ENCODE measurements at places on chromosomes 12 and 14. TPM values are rescaled to one million over a fixed set of nuclear protein-coding genes. Genes with fewer than 3 reads are reported as not detected.

TAS2R43 gene
- polyA plus RNA-seq, result 0.30 TPM

GRIP1 gene
- 23.9 TPM for polyA plus RNA-seq

SDR39U1 gene
- 78.3 TPM for polyA plus RNA-seq

RNASE2 gene
- polyA plus RNA-seq, result 2.5 TPM

CDCA3 gene
- polyA plus RNA-seq, result 29.7 TPM

GUCY2C gene
- 0.60 TPM for polyA plus RNA-seq

SAMD15 gene
- 8.0 TPM for polyA plus RNA-seq

STYK1 gene
- polyA plus RNA-seq, result 1.8 TPM

ZBTB1 gene
- polyA plus RNA-seq, result 71.2 TPM
